ENCODE measurements at places on chromosomes 5 and 9.
A peak's percentile ranks its signal among the peaks of the same experiment; 100 is the strongest.

- peak; percentile 60 for DNase-seq
Measured at GRCh38 chr9:130663258-130663976, 977 bp upstream of the PRDM12 start.

DNA sequence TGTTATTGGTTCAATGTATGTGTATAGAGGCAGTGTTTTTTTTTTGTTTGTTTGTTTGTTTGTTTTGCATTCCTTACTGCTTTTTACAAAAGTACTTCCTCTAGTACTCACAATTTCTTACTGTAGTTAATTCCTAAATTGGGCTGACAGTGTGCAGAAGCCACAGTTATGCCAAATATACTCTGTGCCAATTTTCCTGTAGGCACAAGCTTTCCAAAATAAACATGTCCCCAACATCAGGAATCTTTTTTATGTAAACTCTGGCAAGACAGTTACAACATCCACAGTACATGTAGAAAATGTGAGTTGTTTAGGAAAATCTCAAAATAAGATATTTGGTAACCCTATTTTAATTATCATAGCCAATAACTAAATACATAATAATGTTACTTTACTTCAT lies 161.6 kb upstream of the TSLP start:
- DNase-seq, result no peak

GRCh38 chr9:7844242-7844641 lies 44.7 kb upstream of the DMAC1 start:
- DNase-seq, result no peak

- no peak for DNase-seq
Measured at GRCh38 chr5:25107853-25108252, 463.1 kb upstream of the CDH10 start.

DNA sequence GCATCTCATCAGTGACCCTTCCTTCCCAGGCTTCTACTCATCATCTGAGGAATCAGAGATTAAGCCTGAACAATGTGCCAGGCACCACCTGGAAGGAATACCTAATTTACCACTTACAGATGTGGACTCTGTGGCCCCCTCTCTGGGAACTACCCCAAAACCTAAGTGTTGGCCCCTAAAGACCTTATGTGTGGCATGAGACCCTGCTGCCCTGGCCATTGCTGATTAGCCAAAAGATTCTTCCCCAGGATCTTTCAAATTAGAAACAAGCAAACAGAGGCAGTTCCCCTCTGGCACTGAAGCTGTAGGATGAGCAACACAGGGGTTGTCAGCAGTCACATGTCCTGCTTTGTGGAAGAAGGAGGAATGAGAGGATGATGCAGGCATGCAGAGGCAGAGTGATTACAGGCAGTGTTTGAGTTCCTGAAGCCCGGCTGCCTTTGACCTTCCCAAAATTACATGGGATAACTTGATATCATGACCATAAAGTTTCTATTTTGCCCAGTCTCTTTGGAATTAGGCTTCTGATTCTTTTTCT lies 10.6 kb downstream of the SPINK4 start:
- DNase-seq, result no peak

GRCh38 chr9:109781541-109782197 lies 1.7 kb downstream of the PALM2AKAP2 start:
- no peak for DNase-seq

GRCh38 chr5:128494516-128494915 lies 43.5 kb downstream of the FBN2 start:
- no peak for DNase-seq

GRCh38 chr5:170986598-170986997 lies 124.8 kb downstream of the RANBP17 start:
- no peak for DNase-seq

DNA sequence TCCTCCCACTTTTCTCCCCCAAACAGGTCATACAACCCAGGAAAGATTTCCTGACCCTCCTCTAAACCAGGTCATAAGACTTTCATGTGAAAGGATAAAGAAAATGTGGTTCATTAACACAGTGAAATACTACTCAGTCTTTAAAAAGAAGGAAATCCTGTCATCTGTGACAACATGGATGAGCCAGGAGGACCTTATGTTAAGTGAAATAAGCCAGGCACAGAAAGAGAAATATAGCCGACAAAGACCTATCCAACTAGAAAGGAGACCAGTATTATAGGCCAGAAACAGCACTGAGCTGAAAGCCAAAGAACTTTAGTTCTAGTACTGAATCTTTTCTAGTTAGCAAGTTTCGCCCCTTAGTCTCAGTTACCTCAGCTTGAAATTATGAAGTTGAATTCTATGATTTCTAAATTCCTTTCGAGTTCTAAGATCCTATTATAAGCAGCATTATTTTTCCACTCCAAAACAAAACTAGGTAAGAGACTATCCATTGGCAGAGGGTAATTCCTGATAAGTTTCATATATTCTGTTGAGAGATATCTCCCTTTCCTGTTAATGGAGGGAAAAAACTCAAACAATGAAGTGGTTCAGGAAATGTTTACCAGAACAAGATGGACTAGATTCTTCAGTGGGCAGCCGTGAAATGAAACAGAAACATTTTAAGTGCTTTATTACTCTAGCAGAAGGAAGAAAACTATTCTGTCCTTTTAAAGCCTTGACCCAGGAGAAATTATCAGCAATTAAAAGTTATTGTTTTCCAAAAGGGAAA lies 42.5 kb downstream of the GNA14 start:
- no peak for DNase-seq

DNA sequence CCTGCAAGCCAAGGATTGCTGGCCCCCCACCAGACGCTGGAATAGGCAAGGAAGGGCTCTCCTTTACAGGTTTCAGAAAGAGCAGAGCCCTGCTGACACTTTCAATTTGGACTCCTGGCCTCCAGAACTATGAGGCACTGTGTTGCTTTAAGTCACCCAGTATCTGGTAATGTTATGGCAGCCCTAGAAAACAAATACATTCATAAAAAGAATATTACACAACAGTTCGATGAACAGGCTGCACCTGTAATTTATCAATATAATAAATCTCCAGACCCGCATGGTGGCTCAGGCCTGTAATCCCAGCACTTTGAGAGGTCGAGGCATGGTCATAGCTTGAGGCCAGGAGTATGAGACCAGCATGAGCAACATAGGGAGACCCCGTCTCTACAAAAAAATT lies 7.5 kb downstream of the CMBL start:
- no peak for DNase-seq

GRCh38 chr9:91077624-91078368 lies 276.2 kb downstream of the SYK start:
- no peak for DNase-seq

GRCh38 chr5:108430931-108431608 lies 49.2 kb upstream of the FBXL17 start:
- no peak for DNase-seq

GRCh38 chr5:1029282-1029944 lies 20.8 kb downstream of the NKD2 start:
- no peak for DNase-seq

DNA sequence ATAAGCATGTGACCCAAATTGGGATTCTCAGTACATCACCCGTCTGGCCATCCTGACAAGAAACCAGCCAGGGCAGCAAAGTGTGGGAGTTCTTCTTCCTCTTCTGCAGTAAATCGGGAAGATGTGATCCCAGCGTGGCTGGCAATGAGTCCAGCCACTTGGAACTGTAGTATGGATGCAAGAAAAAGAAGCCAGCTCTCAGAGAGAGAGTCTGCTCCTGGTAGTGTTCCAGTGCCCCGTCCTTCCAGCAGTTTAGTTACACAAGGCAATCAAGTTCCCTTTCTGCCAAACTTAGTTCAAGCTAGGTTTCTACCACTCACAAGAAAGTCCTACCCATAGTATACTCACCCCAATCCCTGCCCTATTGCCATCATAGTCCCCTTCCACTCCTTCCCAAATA lies 65.6 kb downstream of the CDK5RAP2 start:
- no peak for DNase-seq

DNA sequence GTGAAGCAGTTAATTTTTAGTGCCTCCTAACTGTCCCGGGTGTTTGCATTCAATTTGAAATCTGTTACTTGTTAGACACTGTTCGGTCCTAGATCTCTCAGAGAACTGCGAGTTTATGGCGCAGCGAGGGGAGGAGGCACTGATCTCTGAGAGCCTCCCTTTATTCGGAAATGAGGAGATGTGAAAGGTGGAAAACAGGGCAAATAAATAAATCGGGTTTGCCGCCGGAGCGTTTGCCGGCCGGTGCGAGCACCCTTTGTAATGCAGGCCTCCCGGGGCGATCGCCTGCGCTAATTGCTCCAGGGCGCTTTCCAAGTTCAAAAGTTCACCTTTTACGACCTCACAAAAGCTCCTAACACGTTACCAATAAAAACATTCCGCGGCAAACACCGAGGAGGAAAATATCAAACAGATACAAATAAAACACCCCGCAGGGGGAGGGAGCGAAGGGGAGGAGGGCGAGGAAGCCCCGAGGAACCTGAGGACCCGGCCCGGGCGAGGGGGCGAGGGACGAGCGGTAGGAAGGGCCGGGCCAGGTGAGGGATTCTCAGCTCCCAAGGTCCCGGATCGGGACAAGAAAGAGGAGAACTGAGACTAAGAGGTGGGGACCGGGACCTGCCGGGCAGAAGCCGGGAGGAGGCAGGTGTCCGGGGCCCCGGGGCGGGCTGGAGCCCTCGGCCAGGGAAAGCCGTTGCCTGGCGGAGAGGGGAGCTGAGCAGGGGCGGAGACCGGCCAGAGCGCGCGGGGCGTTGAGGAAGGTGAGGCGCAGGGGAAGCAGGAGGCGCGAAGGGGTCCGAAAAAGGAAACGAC lies 1.4 kb downstream of the NR6A1 start:
- DNase-seq, result peak; percentile 59

- peak; percentile 70 for DNase-seq
Measured at GRCh38 chr9:95516734-95517558, at the start of gene PTCH1. Gene PTCH1 (minus strand): TSS chr9:95516971.

GRCh38 chr5:95988877-95989276 lies 27.2 kb upstream of the ELL2 start:
- no peak for DNase-seq

GRCh38 chr9:35423499-35423898 lies 66.4 kb upstream of the RUSC2 start:
- no peak for DNase-seq

DNA sequence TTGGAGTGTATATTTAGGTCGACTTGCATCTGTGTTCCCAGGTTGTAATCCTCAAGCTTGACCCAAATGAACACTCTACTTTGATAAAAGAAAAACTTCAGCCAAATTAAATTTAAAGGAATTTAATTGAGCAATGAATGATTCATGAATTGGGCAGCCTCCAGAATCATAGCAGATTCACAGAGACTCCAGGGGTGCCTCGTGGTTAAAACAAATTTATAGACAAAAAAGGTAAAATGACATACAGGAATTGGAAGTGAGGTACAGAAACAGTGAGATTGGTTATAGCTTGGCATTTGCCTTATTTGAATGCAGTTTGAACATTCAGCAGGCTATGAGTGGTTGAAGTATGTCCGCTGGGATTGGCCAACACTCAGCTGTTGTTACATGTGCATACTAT lies 21.6 kb upstream of the SPATA31D4 start:
- no peak for DNase-seq

- no peak for DNase-seq
Measured at GRCh38 chr9:94650949-94651348, 11.6 kb upstream of the FBP1 start.
